ENCODE measurements at places on chromosomes 4 and X.

GRCh38 chr4:112142182-112142581 is 3.1 kb upstream of the FAM241A start:
- DNase-seq: no peak

DNA sequence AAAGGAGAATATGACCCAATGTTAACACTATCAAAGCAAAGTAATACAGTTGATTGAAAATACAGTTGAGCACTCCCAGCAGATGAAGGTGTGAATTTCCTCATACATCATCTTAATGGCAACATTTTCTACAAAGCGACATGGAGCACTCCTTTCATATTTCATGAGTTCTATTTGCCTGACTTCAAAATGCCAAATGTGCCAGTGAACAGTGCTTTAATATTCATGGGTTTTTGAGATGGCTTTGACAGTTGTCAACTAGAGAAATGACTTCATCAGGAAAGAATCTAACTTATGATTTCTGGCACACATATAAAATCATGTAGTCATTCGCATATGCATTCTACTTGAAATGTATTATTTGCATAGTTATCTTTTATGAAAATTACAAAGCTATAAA is 222.4 kb downstream of the GALNTL6 start:
- DNase-seq: no peak

DNA sequence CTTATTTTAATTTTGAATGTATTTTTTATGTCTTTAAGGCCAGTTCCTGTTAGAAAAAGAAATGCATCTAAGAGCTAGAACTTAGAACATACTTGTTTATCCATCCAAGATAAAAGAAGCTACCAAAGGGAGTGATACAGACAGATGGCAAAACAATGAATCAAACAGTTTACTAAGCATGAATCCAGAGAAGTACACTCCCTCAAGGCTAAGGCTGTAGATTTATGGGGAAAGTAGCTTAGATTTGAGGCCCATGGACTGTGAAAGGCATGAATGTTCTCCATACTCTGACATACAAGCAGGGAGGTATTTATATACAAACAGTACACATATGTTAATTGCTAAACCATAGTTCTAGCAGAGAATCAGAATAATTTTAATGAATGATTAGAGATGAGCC is 255.3 kb upstream of the NRK start:
- DNase-seq: no peak

DNA sequence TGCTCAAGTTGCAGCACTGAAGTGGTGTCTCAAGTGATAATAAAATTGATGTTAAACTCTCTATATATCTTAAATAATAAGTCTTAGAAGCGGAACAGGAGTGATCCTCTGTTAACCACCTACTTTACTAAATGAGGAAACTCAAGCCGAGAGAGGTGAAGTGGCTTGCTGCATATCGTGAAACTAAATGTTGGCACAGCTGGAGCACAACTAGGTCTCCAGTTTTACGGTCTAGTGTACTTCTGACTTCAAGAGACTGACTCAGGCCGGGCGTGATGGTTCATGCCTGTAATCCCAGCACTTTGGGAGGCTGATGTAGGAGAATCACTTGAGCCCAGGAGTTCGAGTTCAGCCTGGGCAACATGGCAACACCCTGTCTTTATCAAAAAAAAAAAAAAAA is 35.5 kb upstream of the PLS3 start:
- no peak for DNase-seq

DNA sequence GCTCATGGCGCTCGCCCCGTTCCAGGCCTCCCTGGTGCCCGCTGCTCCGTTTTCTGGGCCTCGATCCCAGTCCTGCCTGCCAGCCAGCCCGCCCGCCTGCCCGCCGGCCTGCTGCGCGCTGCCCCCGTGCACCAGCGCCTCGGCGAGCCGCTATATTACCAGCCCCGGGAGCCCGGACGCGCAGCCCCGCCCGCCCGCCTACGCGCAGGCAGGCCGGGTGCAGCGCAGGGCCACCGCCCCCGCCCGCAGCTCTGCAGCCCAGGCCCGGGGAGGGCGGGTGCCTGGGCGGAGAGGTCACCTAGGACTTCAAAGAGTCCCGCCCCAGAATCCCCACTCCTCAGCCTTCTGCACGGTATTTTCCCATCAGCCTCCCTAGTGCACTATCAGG is at the start of gene MAOB:
Gene MAOB (minus strand): TSS at position 157 of the 388 bp plus-strand sequence. CDS start 151 bp downstream, at position 6.
- no peak for DNase-seq

DNA sequence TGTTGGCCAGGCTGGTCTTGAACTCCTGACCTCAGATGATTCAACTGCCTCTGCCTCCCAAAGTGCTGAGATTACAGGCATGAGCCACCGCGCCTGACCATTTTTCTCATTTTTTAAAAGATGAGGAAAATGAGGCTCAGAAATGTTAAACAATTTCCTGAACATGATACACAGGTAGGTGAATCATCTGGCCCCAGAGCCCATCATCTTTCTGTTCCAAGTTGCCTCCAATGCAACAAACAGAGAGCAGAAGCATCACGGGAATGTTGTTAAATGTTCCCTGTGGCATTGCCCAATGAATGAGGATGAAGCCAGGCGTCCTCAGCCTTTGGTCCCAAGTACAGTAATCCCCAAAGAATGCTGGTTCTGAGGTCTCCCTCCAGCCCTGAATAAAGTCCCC is 31.3 kb upstream of the ANXA5 start:
- DNase-seq: no peak

GRCh38 chrX:51006064-51006463 is 95.5 kb downstream of the BMP15 start:
- no peak for DNase-seq

DNA sequence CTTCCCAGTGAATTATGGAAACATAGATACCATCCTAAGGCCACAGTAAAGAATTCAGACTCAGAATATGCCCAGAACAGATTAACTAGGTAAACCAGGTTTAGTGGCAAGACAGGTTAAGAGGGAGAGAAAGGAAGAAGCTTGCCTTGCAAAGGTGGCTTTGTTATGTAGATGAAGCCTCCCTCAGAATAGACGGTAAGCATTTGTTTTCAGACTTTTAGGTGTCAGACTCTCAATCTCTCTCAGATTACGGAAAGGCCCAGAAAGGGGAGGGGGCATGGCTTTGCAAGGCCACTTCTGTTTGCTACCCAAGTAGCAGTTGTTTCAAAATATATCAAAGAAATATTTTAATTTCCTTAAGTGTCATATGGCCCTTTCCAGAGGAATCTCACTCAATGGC is 457.1 kb upstream of the BOD1L1 start:
- DNase-seq: no peak

GRCh38 chrX:120790552-120790951 is 85.1 kb downstream of the CT47B1 start:
- DNase-seq: no peak

GRCh38 chr4:32932156-32932555 is 2212.0 kb downstream of the PCDH7 start:
- no peak for DNase-seq

DNA sequence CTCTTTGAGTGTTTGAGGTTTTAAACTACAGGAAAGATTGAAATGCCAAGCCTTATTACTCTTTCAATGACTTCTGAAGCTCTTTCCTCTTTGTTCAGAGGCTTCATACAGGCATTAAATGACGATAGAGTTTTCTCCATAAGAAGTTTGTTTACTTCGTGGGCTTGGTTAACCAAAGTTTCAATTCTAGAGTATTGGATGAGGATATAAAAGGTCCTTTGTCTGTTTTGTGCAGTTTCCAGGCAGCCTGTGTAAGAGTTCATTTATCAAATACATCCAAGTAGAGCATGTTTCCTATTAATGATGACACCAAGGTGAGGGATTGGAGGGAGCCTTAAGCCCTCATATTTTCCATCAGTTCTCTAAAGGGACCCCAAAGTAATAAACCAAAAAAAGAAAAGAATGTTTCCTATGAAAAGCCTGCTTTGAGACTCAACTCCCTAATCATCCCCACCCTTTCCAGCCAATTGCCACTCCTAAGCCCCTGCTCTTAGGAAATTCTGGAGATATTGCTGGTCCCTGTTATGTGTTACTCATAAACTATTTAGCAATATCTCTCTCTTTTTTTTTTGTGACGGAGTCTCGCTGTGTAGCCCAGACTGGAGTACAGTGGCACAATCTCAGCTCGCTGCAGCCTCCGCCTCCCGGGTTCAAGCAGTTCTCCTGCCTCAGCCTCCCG is 106.2 kb upstream of the IL13RA1 start:
- no peak for DNase-seq

DNA sequence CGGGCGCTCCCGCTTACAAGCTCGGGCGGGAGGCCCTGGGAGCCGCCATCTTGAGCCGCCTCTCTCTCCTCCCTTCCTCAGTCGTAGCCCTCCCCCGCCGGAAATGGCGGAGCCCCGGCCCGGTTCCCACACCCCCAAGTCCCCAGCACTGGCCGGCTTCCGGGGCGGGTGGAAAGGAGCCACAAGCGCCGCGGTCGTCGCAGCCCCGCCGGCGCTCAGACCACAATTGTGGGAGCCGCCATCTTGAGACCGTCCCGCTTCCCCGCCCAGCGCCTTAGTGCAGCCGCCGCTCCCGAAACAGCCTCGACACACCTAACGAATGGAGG is 531 bp downstream of the HCFC1 start:
- DNase-seq: peak; percentile 99

- no peak for DNase-seq
Observed at GRCh38 chr4:183422962-183423631, 21.3 kb upstream of the CDKN2AIP start.

GRCh38 chr4:189940178-189941004 is at the start of gene FRG1:
Gene FRG1 (plus strand): TSS chr4:189940872. CDS start chr4:189941010, 138 bp downstream.
- DNase-seq: peak; percentile 98

GRCh38 chr4:112652216-112652615 is 15.3 kb downstream of the LARP7 start:
- no peak for DNase-seq

- DNase-seq: no peak
Observed at GRCh38 chr4:108988464-108989195, 225.8 kb upstream of the ETNPPL start.

- DNase-seq: no peak
Observed at GRCh38 chr4:75490155-75490554, 24.0 kb downstream of the RCHY1 start.

DNA sequence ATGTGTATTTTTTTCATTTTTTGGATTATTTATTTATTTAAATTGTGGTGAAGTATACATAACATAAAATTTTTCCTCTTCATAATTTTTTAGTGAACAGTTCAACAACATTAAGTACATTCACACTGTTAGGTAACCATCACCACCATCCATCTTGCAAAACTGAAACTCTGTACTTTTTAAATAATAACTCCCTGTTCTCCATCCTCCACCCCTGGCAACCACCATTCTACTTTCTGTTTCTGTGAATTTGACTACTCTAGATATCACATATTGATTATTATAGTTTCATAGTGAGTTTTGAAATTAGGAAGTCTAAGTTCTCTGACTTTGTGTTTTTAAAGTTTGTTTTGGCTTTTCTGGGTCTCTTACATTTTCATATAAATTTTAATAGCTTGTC is 89.3 kb upstream of the STX18 start:
- DNase-seq: no peak

DNA sequence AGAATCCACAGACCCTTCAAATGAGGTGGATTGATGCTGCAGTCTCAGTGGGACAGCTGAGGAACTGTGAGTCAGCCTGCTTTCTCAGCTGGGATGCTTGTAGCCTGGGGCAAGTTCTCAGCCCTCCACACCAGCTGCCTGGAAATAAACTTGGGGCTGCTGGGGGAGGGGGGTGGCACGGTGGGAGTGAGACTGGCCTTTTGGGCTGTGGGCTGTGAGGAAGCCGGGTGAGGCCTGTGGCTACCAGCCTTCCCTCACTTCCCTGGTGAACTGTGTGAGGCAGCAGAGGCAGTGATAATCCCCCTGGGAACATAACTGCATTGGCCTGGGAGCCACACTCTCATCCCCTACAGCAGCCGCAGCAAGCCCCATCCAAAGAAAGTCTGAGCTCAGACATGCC is 114.5 kb upstream of the GUCY1A1 start:
- DNase-seq: no peak

Measured in chondrocyte (in vitro differentiated cells).